ENCODE measurements at places on chromosomes 11 and 22.
A peak's percentile ranks its signal among the peaks of the same experiment; 100 is the strongest.

GRCh38 chr11:721247-721740 is 15.3 kb downstream of the EPS8L2 start:
- no peak for DNase-seq

GRCh38 chr22:43008509-43008908 is 6.4 kb downstream of the PACSIN2 start:
- no peak for DNase-seq

DNA sequence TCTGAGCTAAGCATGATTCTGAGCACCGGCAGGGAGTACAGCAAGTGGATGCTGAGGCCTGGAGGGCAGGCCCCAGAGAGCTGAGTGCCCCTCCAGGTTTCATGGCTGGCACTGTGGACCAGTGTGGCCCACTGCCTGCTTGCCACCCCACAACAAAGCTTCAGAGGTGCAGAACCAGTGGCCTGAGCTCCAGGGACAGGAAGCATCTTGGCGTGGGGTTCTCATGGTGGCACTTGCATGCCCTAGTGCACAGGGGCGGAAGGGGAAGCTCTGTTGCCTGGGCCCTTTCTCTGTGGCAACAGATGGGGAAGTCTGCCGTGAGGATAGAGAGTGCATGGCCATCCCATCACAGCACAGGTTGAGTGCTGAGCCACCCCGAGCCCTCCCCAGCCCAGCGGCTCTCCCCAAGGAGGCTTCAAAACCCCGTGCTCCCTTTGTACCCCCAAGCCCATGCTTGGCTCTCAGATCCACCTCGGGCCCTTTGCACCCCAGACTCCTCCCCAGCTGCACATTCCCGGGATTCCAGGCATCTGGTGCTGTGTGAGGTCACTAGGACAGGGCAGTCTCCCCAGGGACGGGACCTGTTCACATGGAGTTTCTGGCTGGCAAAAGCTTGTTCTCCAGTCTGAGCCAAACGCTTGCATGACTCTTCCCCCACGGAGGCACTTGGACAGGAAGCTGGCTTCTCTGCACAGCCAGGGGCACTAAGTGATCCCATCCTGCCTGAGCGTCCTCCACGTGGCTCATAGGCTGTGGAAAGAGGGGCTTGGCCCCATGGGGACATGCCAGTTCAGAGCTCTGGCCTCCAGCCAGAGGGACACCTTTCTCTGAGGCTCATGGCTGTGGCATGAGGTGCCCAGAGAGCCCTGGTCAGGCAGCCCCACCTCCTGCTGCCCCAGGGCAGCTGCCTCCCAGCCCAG is 4.2 kb downstream of the SLC25A1 start:
- DNase-seq = peak; percentile 39

GRCh38 chr11:44675906-44676305 is 50.9 kb upstream of the TSPAN18 start:
- no peak for DNase-seq

DNA sequence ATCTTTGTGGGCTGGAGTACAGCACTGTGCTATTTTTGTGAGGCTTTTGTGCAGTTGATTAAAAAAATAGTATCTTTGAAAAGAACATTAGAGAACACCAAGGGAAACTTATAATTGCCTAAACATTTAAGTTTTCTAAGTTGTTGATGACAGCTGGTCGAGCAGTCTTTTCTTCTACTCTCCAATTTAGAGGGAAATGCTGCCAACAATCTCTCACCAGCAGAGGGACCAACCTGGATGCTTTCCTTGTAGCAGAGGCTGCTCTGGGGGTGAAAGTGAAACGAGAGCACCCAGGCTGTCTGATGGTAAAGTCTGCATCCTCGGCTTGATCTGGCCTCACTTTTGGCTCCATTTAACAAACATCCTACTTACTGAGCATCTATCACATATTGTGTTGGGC is 1286.5 kb upstream of the TENM4 start:
- no peak for DNase-seq
